NCI-H1694 (cell line): ENCODE measurements at places on chromosomes 6 and 20.

DNA sequence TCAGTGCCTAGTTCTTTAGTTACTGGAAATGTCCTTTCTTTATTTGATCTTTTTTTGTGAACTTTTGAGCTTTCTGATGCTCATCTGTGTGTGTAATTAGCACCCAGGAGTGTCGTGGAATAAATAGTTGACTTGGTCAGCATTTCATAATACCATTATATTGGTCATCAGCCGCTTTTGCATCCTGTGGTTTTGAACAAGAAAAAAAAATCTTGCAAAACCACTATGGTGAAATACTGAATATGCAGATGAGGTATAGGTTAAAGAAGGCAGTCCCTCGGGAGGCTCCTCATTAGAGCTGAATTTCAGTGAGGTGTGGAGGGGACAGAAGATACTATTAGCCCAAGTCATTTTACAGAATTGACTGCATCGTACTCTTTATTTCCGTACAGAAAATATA lies 90.1 kb downstream of the FOXO3 start:
- DNase-seq, result no peak

- DNase-seq, result no peak
Observed at GRCh38 chr20:35005463-35005961, 49.8 kb downstream of the MYH7B start.

DNA sequence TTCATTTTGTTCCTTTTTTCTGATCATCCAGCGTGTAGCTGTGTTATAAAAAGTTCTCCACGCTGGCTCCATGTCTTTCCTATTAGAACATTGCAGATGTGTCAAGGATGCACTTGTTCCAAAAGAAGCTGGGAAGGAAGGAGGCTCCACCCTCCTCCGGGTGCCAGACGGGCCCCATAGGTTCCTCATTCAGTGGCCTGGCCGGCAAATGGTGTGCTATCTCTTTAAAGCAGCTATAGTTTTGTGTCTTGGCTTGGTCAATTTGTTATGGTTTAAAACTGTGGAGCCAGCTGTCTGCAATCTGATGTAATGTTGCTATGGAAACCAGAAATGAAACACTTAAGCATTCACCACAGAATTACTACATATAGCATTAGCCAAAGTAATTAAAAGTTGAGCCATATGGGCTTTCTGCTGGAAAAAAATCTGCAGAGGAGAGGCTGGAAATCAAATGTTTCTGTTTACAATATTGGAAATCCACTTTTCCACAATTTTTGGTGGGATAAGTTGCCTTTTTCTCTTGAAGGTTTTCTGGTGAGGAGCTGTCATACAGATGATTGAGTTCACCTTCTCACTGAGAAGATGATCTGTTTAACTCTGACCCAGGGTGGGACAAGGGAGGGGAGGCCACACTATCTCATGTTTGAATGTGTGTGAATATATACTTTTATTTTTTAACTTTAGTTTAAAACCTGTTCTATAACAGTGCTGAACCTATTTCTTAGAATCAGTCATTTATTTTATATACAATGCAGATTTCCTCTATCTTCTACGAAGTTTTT lies 167.4 kb downstream of the SASH1 start:
- peak; percentile 71 for DNase-seq

GRCh38 chr20:38178581-38178980 lies 13.5 kb upstream of the TGM2 start:
- no peak for DNase-seq

DNA sequence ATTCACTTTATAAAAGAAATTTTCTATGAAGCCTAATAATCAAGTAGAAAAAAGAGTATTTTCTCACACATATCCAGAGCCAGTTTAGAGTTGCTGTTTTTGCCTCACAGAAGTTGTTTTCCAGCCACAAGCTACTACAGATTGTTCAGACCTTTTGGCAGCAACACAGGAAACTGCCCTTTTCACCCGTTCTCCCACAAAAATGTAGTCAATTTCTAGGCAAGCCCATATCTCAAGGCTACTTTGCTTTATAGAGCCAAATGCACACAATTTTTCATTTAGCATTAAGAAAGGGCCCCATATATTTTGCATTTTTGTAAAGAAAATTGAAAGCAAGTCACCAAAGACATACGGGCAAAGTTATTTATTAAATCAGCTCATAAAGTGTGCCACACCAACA lies 49.5 kb downstream of the EPB41L2 start:
- no peak for DNase-seq

DNA sequence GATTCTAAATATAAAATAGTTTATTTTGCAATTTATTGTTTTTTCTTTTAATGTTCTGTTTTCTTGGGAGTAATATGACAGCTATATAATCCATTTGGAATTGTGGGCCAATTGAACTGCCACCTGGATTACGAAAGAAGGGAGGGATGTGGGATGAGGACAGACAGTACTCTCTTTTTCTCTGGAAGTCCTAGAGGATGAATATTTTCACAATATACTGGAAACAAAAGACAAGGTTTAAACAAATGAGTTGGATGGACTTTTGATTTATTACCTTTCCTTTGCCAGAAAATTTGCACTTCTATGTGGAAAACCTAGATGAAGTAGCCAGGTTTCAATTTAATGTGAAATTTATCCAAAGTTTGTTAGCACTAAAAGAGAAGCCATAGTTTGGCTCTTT lies 325.5 kb upstream of the IMPG1 start:
- no peak for DNase-seq

DNA sequence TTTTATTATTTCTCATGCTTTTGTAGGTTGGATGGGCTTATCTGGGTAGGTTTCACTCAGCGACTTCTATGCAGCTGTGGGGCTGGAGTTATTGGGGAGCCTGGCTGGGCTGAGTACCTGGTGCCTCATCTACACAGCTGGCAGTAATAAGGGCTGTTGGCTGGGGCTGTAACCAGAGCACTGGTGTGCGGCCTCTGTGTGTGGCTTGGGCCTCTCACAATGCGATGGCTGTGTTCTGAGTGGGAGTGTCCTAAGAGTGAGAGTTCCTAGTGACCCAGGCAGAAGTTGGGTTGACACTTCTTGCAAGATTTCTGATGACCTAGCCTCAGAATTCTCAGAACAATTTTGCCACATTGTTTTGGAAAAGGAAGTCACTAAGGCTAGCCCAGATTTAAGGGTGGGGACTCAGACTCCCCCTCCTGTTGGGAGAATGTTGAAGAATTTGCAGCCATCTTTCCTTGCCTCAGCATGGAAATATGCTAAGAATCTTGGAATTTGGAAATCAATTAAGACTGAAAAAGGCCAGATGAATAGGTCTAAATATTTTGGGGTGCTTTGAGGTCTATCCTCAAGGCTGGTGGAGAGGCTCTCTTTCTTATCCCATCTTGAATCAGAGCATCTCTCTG lies 158.8 kb downstream of the SCP2D1 start:
- DNase-seq, result no peak
